ENCODE measurements at places on chromosomes 12 and 14.

DNA sequence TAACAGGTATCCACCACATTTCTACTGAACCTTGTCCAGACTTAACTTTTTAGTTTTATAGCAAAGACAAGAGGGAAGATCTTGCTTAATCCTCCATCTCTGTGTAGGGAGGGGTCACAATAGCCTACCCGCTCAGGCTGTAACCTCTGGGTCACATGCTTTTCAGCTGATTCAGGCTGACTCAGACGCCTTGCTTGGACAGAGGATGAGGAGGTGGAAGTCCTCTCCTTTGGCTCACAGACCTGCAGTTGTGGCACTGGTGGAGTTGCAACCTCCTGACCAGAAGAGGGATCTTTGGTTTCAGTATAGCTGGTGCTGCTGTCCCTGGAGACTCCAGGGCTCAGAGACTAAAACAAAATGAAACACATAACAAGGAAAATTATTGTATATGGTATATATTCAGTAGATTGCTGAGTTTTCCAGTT, 16.2 kb downstream of the ACIN1 start:
- DNase-seq: no peak

- DNase-seq: no peak
Observed at GRCh38 chr12:90910958-90911357, 44.0 kb downstream of the CCER1 start.

GRCh38 chr14:83331513-83331912, 1797.9 kb upstream of the SEL1L start:
- DNase-seq: no peak

DNA sequence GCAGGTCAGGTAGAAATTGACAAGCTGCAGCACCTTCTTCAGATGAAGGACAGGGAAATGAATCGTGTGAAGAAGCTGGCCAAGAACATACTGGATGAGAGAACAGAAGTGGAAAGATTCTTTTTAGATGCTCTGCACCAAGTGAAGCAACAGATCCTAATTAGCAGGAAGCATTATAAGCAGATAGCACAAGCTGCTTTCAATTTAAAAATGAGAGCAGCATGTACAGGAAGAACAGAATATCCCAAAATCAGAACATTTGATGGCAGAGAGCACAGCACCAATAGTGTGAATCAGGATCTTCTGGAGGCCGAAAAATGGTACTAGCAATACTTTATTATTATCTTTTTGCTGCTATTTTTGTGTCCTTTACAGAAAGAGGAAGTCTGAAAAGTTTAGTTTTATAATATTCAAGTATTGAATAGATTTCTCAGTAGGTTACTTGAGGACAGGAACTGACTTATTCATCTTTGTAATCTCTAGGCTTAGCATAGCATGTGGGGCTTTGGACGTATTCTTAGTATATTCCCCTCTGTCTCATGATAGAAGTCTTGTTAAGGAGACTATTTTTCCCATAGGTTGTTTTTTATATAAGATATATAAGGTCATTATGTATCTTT, 30.8 kb downstream of the BBOF1 start:
- no peak for DNase-seq

DNA sequence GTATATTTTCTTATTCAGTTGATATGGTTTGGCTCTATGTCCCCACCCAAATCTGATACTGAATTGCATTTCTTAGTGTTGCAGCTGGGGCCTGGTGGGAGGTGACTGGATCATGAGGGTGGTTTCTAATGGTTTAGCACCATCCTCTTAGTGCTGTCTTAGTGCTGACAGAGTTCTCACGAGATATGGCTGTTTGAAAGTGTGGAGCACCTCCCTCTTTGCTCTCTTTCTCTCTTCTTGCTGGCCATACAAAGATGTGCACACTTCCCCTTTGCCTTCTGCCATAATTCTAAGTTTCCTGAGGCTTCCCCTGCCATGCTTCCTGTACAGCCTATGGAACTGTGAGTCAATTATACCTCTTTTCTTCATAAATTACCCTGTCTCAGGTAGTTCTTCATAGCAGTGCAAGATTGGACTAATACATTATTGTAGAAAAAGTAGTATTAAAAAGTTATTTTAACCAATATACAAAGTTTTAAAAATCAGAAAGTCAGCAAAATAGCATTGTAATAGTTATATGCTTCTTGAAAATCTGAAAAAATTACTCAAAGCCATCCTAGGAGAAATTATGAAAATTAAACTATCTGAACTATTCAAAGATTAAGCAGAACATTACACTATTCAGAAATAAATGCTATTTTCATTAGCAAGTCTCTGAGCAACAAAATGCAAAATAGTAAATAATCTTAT, 84.1 kb downstream of the PPP1R12A start:
- no peak for DNase-seq

GRCh38 chr14:79137045-79137430, 966.9 kb downstream of the NRXN3 start:
- no peak for DNase-seq

DNA sequence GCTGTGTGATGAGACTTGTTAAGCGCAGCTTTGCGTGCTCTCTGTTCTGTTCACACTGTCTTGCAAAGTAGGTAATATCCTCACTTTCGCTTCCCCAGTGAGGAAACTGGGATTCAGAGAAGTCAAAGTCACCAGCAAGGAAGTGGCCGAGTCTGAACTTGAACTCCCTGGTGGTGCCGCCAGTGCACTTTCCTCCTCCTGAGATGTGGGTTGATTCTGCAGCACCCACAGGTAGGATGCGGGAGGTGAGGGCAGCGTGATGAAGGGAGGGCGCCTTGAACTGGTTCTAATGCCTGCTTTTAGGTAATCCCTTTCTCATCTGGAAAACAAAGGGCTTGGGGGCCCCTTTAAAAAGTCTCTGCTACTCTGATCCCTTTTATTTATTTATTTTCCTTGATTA, 54.9 kb upstream of the IGF1 start:
- no peak for DNase-seq

GRCh38 chr14:93977790-93978581, 1.6 kb upstream of the ASB2 start:
- no peak for DNase-seq

DNA sequence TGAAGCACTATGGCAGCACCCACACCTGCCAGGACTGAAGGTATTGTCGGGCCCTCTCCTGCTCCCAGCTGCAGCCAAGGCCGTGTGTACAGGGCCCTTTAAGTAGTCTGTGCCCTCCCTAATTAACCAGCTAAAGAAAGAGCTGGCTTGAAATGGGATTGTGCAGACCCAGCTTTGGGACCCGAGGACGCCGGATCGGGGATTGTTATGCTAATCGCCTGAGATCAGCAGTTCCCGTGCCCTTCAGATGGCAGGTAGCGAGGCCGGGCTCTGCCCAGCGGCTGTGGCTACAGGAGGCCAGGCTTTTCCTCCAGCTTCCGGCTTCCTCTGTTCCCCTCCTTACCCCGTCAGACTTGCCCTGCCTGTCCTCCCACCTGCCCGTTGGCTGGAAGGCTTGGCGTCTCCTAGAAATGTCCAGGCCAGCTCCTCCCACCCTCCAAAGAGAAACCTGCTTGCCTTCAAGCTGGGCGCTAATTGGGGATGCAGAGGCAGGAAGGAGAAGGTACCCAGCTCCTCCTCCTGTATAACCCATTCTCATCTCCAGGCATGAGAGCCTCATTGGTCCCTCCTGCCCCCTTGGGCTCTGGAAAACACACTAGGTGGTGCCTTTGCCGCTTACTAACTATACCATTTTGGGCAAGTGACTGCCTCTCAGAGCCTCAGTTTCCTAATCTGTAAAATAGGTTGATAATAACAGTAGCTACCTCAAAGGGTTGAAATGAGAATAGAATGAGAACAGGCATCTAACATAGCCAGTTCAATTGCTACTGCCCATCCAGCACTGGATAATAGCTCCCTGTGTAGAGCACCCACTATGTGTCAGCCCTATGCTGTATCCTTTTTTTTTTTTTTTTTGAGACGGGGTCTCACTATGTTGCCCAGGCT, 25.8 kb upstream of the MSI1 start:
- peak; percentile 55 for DNase-seq

DNA sequence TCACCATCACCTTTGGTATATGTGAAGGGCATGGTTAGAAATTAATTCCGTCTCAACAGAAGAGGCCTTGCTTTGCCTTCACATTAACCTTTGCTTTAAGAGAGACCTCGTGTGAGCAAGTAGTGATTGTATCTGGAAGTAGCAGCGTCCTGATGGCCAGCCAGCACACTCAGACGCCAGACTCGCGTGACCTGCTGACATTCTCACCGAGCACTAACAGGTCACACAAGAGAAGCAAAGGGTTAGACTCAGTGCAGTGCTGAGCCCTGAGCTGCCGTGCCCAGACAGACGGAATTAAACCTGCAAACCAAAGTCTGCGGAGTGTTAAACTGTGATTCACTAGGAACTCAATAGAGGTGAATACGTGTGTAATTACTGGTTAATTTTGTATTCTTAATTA, 40.1 kb upstream of the MMP17 start:
- no peak for DNase-seq

DNA sequence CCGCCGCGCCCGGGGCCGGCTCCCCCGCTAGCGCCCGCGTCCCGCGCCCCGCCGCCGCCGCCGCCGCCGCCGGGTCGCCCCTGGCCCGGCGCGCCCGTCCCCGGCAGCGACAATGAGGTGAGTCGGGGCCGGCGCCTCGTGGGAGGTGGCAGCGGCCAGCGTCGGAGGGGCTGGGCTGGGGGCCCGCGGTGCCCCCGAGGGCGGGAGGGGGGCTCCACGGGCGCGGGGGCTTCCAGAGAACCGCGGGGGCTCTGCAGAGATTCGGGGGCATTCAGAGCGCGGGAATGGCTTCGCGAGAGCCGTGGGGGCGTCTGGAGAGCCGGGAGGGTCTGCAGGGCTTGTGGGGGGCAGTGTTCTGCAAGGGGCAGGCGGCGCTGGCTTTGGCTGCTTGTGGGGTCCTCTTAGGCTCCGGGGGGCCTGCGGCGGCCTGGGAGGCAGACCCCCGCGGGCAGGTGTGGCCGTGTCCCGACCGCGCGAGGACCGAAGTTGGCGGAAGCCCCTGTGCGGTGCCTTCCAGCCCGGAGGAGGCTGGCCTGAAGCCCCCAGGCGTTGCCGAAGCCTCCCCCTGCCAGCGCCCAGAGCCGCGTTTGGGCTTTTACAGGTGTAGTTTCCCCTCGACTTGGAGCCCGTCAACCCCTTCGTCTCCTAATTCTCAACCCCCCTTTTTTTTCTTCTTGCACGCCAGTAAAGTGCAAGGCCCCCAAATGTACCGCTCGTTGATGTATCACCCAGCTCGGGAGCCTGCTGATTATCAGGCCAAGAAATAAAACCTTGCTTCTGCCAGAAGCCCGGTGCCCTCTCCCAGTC, 93.1 kb upstream of the EVL start:
- no peak for DNase-seq
